ENCODE measurements at places on chromosomes 1 and 21. TPM values are rescaled to one million over a fixed set of nuclear protein-coding genes. Genes with fewer than 3 reads are reported as not detected.

DMRTA2 gene
- total RNA-seq: not detected

TAL1 gene
- 20.7 TPM for total RNA-seq

LRRC71 gene
- not detected for total RNA-seq

TTC22 gene
- not detected for total RNA-seq

USH2A gene
- not detected for total RNA-seq

ABCA4 gene
- 0.49 TPM for total RNA-seq

PRELP gene
- 6.2 TPM for total RNA-seq

PLA2G2D gene
- not detected for total RNA-seq

GRCh38 chr1:73781251-73781650 is 416.7 kb downstream of the LRRIQ3 start:
- DNase-seq: no peak

GRCh38 chr1:172630868-172631267 is 28.0 kb upstream of the FASLG start:
- DNase-seq: no peak

- no peak for DNase-seq
Observed at GRCh38 chr1:208616776-208617175, 372.6 kb upstream of the PLXNA2 start.

DNA sequence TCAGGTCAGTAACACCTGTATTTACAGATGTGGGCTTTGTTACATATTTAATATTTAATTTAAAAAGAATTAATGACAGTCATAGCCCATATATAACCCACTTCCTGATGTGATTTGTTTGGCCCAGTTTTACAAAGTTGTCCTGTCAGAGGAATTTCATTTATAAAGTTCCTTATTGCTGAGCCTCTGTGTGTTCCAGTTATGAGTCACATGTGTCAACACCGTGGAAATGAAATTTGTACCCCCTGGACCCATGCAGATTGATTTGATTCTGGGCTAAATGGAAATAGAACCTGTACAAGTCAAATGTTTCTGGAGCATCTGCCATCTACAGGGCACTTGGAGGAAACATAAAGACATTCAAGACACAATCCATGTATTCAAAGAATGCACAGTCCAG is 149.2 kb downstream of the CACNA1E start:
- no peak for DNase-seq

DNA sequence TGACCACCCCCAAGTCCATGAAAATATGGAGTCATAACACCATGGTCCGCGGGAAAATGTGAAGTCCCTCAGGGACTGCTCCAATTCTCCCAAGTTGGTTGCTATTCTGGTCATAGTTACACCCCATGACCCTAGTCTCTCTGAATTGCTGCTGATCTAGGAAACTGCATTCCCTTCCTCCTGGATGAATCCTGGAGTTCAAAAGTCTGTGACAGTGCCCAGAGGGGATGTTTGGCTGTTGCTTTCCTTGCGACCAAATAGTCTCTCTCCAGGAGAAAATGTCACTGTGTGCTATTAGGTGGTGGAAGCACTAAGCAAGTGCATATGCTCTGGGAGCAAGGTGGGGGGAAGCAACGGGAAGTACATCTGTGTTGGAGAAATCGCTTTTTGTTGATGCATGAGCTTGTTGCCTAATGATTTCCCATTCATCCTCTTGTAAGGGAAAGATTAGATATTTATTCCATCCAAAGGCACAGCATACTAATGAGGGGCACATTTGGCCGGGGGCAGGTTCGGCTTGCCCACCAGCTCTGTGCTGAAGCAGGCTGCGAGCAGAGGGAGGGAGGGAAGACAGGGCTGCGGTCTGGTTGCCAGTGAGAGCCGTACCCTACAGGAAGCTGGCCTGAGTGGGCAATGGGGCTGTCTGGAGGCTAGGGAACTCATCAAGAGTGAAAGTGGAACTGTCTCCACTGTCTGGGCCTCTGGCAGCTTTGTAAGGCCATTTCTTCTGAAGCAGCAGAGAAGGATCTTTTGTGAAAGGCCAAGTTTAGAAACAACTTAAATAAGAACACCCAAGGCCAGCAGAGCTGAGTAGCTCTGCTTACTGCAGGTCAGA is 27.2 kb downstream of the SYT6 start:
- DNase-seq: no peak

DNA sequence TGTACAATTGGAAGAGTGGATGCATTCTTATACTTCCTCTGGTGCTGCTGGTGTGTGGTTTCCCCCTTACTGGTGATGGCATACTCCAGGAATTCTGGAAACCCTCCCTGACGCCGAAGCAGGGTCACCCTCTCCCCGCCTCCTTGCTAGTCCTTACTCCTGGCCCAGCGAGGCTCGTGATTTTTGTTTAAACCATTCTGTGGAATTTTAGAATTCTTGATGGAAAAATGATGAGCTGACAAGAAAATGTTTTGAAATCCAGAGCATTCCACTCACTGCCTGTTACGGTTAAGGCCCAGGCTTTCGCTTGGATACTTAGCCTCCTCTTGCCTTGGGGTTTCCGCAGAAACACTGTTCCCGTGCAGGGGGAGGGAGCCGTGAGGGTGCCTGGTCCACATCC is 41.1 kb downstream of the IL6R start:
- no peak for DNase-seq

GRCh38 chr1:61448914-61449313 is 276.0 kb downstream of the TM2D1 start:
- DNase-seq: peak; percentile 81

GRCh38 chr1:78377356-78377928 is 113.3 kb upstream of the PTGFR start:
- no peak for DNase-seq

- DNase-seq: no peak
Observed at GRCh38 chr1:47779613-47780012, 217.6 kb downstream of the TRABD2B start.

DNA sequence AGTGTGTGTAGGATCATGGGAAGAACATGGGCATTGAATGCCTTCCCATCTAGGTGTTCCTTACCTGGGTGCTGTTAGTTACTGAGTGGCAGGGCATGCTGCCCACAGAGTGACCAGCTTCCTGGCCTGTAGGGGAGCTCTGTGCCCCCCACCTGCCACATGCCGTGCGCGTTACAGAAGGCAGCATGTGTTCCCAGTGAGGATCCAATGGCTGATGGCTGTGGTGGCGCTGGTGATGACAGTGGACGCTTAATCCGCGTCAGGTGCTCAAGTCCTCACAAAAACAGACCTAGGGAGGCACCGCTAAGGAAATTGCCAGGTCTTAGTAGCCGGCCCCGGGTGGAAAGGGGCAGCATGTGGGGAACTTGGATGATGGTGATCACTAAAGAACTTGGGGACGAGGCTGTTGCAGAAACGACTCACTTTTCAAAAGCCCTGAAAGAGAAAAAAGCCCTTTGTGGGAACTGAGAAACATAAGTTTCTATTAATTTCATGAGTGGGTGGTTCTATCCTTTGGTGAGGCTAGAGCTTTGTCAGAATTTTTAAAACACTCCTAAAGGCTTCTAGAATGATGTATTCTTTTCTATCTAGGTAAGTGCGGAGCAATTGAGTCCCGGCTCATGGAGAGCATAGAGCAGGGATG is 93.2 kb downstream of the PRDM2 start:
- DNase-seq: no peak

DNA sequence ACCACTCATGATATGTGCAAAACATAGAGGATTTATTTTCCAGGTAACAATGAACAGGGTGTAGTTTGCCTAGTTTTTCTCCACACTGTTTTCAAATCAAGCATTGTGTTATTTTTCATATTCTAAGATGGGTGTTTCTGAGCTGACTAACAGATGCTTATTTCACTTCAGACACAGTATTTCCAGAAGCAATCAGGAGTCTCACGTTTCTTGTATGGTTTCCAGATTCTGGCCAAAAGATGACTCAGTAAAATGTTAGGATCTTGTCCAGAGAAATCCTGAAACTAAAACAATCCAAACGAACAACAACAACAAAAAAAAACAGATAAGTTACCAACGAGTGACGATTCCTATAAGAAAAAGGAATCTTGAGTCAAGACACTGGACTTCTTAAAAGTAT is 5.3 kb downstream of the UTS2 start:
- no peak for DNase-seq

DNA sequence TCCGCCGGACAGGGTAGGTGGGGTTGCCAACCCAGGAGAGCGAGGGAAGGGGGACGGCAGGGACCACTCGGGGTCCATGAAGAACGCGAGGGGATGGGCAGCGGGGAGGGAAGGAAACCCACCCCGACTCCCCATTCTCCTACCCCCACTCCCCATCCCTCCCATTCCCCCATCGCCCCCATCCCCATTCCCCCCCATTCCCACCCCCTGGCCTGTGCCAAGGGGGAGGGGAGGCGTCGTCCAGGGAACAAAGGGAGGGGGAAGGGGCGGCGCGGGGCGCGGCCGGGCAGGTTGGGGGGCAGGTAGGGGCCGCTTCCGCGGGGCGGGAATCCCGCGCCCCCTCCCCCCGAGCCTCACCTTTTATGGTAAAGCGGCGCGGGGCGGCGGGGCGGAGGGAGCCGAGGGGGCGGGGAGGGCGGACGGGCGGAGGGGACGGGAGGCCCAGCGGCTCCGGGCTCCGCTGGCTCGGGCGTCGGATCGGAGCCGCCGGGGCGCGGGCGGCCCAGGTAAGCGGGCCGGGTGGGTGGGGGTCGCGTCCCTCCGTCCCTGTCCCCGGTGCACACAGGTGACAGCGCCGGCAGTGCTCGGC is at the start of gene FBLIM1:
TSS of gene FBLIM1 (plus strand) at position 453 of the 589 bp plus-strand sequence. CDS start 6,189 bp downstream, outside the sequence.
- peak; percentile 54 for DNase-seq

DNA sequence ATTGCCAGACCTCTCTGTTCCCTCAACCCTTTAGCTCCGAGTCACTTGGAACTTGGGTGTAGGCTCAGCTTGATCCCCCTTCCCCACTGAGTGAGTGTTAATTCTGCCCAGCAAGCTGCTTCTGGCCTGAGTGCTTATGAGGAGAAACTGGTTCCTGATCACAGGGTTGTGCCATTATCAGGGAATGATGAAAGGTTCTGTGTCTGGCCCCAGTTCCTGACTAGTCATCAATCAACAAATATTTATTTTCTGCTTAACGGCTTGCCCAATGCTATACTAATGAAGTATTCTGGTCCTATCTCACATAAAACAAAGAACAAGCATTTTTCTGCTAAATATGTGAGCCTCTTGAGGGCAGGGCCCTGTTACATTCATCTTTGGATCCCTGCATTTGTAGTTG is 20.8 kb downstream of the CC2D1B start:
- DNase-seq: no peak

- peak; percentile 13 for DNase-seq
Observed at GRCh38 chr1:30406996-30407864, 316.2 kb downstream of the MATN1 start.

- no peak for DNase-seq
Observed at GRCh38 chr1:86504895-86505563, 36.3 kb downstream of the CLCA1 start.

GRCh38 chr1:228081578-228082213 is 812 bp upstream of the ARF1 start:
- no peak for DNase-seq

Data from uterus (tissue), 4 donors.